ENCODE measurements at places on chromosomes 11 and 22.

- no peak for DNase-seq
Measured at GRCh38 chr22:19068784-19069271, 53.4 kb downstream of the DGCR2 start.

DNA sequence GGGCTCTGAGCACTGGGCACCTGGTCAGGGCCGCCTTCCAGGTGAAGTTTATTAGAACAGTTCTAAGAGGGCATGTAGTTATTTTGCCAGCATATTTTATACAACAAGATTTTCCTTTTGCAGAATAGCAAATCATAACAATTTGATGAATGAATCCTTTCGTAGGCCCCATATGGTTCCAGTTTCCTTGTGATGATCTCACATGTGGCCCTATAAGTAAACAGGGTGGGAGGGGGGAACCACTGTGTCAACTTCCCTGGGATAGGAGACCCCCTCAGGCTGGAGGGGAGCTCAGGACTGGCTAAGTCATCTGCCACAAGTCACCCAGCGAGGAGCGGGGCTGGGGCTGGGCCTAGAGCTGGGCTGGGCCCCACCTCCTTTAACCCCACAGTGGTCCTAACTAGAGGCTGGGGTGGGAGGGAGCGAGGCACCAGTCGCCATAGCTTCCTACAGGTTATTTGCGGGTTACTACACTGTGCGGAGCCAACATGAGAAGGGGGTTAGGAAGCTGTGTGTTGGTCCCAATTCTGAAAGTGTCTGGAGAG is 4.2 kb downstream of the FBLN1 start:
- DNase-seq = no peak

DNA sequence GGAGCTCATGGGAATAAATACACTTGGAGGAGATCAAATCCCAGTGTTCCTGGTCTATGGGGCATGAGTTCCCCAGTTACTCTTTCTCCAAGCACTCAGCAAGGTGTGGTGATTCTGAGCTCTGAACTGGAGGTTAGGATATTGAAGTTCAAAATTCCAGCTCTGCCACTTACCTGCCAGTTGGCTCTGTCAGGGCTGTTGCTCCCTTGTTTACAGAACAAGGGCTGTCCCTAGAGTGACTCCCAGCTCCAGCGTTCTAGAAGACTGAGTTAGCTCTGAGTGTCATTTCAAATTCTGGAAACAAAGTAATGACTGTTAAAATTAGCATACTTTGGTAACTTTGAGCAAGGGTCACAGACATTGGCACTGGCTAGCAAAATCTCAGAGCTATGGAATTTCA is 69.7 kb upstream of the ZBED5 start:
- DNase-seq = no peak

- DNase-seq = no peak
Measured at GRCh38 chr11:46895821-46896220, 22.5 kb downstream of the LRP4 start.

GRCh38 chr11:68979931-68980775 is 633 bp downstream of the MRGPRD start:
- DNase-seq = no peak

- DNase-seq = no peak
Measured at GRCh38 chr22:43158778-43159483, 7.6 kb downstream of the TSPO start.

GRCh38 chr11:30120045-30120589 is 103.3 kb upstream of the KCNA4 start:
- DNase-seq = no peak

DNA sequence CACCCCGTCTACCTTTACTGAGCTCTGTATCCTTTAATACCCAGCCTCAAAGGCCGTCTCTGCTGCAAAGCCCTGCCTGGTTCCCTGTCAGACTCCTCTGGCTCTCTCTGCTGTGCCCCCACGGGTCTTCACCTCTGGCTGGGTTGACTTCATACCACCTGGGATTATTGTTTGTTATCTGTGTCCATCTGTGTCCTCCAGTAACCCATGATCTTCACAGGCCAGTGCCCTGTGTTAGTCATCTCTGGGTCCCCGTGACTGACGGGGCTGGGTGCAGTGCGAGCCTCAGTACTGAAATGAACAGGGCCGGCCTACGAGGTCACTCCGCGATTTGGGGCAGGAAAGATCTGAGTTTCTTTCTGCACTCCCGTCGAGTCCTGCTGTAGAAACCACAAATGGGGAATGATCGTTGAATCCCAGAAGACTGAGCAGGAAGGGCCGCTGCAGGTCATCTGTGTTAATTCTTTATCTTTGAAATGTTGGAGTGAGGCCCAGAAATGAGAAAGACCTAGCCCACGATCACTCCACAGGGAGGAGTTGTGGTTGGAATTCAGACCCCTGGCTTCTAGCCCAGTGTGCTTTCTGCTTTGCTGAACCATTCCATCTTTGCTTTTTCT is 12.3 kb upstream of the TUB start:
- no peak for DNase-seq

GRCh38 chr22:22043296-22044078 is 60.9 kb upstream of the TOP3B start:
- no peak for DNase-seq

- no peak for DNase-seq
Measured at GRCh38 chr11:2352420-2352819, 24.7 kb upstream of the CD81 start.

GRCh38 chr11:66362481-66363147 is 8.9 kb downstream of the SLC29A2 start:
- no peak for DNase-seq

DNA sequence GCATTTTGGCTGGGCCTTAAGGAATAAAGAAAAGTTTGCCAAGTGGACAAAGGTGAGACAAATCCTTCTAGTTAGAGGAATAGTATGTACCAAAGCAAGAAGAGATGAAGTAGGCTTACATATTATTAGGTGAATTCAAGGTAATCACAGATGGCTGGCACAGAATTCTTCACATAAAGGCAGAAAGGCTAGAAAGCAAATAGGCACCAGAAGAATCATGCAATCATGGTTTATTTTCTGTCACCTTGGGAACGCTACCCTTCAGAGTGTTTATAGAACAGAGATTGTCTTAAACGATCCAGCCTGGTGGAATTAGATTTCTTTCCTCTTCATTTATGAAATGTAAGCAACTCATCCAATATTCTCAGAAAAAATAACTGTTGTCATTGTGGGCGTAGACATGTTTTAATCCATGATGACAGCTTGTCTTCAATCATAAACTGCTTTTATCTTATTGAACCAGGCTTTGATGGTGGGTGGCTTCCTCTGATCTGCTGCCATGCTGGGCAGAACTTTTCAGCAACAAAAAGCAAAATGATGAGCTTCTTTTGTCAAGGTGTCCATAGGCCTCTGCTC is 49.0 kb upstream of the CSNK2A3 start:
- no peak for DNase-seq

DNA sequence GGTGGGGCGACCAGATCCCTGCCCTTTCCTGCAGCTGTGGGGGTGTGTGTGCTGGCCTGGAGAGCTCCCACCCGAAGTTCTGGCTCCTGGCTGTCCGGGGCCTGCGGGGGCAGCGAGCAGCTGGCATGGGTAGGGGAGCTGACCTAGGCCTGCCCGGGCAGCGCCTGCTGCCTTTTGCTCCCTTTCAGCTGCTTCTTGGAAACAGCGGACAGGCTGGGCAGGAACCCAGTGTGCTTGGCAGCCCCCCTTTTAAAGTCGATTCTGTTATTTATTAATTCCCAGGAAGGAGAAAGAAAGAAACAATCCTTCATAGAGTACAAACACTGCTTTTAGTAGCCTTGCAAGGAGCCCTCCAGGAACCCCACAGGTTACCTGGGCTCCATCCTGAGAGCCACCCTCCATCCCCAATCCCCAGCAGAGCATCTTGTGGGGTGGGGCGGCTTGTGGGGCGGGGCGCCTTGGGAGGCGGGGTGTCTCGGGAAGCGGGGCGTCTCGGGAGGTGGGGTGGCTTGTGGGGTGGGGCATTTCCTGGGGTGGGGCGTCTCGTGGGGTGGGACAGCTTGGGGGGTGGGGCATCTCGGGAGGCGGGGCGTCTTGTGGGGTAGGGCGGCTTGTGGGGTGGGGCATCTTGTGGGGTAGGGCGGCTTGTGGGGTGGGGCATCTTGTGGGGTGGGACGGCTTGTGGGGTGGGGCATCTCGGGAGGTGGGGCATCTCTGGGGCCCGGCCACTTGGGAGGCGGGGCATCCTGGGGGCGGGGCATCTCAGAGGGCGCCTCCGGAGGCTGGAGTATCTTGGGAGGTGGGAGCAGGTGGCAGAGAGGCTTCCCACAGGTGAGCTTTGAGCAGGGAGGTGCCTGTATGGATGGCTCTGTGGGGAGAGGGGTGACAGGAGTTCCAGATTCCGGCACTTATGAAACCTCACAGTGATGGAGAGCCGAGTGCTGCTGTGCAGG is 7.0 kb downstream of the CD81 start:
- DNase-seq = peak; percentile 59

- DNase-seq = no peak
Measured at GRCh38 chr22:17938484-17938924, 85.9 kb downstream of the MICAL3 start.

GRCh38 chr11:94303966-94304958 is at the start of gene IZUMO1R:
TSS of gene IZUMO1R (plus strand) at chr11:94304580. CDS start at chr11:94305637, 1,057 bp downstream.
- no peak for DNase-seq

- no peak for DNase-seq
Measured at GRCh38 chr11:128897826-128898225, 6.7 kb downstream of the KCNJ5 start.

DNA sequence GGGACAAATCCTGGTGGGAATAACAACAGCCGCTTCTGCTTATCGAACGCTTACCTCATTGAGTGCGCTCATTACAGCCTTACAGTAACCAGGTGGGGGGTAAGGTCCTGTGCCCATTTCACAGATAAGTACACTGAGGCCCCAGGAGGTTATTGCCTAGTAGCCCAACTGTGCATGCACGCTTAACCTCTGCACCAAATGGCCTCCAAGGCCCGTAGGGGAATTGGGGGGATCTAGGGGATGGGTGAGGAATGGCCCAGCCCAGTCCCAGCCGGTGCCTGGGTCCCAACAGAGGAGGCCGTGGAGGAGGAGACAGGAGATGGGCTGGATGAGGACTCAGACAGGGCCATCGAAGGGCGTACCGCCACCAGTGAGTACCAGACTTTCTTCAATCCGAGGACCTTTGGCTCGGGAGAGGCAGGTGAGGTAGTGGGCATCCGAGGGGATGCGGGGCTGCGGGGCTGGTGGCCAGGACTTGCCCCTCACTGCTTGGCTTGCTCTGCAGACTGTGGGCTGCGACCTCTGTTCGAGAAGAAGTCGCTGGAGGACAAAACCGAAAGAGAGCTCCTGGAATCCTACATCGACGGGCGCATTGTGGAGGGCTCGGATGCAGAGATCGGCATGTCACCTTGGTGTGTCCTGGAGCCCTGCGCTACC is 7.3 kb downstream of the F2 start:
- DNase-seq = no peak

GRCh38 chr11:75350743-75351540 is 519 bp downstream of the ARRB1 start:
- DNase-seq = peak; percentile 62

- DNase-seq = no peak
Measured at GRCh38 chr11:110631551-110631950, 80.7 kb downstream of the ARHGAP20 start.

DNA sequence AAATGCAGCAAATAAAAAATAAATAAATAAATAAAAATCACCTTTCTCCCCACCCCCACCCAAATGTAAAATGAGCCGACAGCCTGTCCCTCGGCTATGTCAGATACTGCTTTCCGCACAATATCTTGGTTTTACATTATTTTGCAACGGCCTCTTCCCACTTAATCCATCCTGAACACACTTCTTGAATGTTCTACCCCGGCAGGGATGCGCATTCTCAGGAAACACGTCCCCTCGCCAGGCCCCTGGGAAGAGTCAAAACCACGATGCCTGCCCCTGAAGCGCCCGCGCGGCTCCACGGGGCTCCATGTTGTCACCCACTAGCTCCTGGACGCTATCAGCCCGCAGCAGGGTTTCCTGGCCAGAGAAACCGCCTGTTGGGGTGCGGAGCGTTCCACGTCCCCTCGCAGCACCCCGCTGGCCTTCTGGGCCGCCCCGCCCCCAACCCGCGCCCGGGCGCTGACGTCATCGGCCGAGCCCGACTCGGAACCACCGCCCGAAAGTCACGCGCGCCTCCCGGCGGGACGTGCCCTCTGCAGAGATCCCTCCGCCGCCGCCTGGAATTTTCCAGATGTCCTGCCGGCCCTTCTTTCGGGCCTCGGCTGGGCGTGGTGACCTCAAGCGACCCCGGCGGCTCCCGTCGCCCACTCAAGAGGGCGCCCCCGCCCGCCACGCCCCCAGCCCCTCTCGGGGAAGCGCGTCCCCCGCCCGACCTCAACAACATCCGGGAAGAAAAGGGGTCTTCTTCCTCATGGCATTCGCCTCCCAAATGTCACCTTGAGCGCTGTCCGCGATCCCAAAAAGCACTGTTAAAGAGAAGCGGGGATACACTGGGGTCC is 585 bp upstream of the NEAT1 start:
- peak; percentile 98 for DNase-seq

DNA sequence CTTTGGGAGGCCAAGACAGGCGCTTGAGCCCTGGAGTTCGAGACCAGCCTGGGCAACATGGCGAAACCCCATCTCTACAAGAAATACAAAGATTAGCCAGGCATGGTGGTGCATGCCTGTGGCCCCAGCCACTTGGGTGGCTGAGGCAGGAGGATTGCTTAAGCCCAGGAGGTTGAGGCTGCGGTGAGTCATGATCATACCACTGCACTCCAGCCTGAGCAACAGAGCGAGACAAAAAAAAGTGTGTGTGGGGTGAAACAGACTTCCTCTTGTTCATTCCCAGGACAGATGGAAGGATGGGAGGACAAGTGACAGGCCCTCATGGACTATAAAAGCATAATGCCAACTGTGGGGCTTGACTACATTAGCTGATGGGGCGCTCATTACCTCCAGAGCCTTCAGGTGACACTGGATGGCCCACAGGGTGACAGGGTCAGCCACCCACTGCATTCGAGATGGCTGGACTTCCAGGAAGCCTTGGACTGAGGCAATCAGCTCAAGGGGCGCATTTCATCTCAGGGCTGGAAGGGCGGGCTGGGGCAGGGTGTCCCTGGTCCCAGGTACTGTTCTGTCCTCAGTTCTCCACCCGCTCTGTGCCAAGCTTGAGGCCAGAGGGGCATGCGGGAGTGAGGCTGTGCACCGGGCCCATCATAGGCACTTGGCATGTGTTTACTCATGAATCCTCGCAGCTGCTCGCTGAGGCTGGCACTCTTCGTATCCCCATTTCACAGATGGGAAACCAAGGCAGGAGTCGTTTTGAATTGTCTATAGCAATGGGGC is 12.5 kb downstream of the NPTXR start:
- DNase-seq = no peak

DNA sequence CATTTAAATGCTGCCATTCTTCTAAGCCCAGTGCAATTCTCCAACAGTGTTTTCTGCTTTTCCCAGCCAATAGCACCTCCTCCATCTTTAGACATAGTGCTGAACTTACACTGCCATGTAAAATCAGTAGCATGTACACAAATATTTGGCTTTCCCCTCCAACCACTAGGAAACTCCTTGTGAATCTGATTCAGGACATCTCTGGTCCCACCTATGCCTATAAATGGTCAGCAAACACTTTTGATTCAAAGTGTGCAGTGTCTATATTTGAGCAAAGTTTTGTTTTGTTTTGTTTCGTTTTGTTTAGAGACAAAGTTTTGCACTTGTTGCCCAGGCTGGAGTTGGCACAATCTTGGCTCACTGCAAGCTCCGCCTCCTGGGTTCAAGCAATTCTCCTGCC is 24.8 kb downstream of the YPEL4 start:
- no peak for DNase-seq

GRCh38 chr22:37220543-37220981 is 8.3 kb upstream of the SSTR3 start:
- DNase-seq = no peak

- DNase-seq = no peak
Measured at GRCh38 chr22:49913446-49913845, 4.8 kb downstream of the ALG12 start.

Data from activated T-cell treated with anti-CD3 and anti-CD28 coated beads, Interleukin-2, amount 50 U/mL, for 48 hours (primary cell).